ENCODE measurements at places on chromosomes 13 and 19.

- DNase-seq = peak; percentile 25
These were observed 904.8 kb upstream of the PCDH20 start for GRCh38 chr13:62320129-62321108.

- DNase-seq = no peak
These were observed 119.7 kb downstream of the ABCC4 start for GRCh38 chr13:95181586-95181985.

GRCh38 chr13:26976313-26976712, 195.3 kb downstream of the USP12 start:
- no peak for DNase-seq

DNA sequence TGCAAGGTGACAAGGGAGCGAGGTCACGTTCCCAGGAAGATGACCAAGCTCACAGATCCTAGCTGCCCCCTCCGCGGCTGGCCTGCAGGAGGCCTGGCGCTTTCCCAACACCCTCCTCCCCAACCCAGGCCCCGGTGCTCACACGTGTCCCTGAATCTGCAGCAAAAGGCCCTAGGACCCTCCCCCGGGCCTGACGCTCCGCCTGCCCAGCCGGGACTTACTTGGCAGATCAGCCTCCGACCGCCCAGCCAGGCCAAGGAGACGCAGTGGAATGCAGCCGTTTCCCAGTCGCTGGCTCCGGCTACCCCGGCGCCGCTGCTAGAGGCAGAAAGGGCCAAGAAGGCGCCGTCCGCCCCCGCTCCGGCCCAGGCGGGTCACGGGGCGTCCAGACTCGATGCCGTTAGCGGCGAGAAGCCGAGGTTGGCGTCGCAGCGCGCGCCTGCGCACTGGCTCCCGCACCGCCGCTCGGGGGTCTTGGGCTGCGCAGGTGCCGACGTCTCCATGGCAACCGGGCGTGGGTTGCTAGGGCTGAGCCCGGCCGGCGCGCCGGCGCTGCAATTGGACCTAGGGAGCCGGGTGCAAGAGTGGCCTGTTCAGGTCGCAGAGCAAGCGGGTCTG, at the start of gene PNMA8A:
Gene PNMA8A (minus strand): TSS at position 448 of the 618 bp plus-strand sequence. CDS start 528 bp downstream, outside the sequence.
- no peak for DNase-seq

- DNase-seq = no peak
These were observed 979 bp downstream of the AKAP8 start for GRCh38 chr19:15378534-15379082.

DNA sequence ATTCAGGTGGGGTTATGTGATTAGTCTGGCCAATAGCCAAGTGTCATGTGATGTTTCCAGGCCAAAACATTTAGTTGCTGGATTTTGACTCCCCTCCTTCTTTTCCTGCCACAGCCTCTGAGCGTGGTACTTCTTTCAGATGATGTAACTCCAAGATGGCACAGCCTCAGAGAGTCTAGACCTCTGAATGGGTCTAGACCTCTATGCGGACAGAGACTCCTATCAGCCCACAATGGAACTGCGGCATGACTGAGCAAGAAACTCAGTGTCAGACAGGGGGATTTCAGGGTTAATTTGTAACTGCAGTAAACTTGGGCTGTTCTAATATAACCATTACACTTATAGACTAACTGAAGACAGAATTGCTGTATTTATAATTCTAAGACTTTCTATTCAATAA, 42.6 kb upstream of the ZDHHC20 start:
- no peak for DNase-seq

GRCh38 chr19:48194041-48194843, 23.8 kb downstream of the ZSWIM9 start:
- no peak for DNase-seq

DNA sequence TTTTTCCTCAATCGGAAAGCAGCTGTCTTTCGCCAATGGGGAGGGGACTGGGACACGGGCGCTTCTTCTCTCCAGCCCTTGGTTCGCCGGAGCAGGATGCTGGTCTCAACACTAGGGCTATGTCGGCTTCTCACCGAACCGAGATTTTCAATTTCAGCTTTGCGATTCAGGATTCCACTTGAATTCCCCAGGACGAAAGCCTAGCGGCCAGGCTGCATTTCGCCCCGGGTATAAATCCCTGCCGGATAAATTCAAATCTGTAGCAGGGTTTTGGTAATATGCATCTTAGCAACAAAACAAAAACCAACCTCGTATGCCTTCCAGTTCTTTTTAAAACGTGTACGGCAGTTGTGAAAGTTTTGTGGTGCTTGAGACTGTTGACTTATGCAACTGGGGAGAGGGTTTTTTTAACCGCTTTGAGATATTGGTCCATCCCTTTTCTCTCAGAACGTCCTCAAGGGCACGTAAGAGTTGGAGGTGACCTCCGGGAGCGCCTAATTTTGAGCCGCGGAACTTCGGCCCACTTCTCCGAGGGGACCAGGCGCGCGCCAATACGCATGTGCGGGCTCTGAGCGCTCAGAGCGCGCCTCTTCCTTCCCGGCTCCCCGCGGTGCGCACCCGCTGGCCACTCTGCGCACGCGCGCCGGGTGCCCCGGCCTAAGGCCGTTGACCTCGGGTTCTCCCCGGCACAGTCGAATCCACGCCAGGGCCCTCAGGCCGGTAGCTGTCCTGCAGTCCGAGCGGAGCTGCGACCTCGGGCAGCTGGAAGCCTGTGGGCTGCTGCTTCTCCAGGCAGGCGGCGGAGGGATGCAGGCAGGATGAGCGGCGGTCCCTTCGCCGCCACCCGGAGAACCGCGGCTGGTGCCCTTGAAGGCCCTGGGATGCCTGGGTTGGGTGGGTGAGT, 7.6 kb downstream of the POU4F1 start:
- DNase-seq = no peak

- DNase-seq = no peak
These were observed 221.0 kb downstream of the EFNB2 start for GRCh38 chr13:106314417-106314816.

DNA sequence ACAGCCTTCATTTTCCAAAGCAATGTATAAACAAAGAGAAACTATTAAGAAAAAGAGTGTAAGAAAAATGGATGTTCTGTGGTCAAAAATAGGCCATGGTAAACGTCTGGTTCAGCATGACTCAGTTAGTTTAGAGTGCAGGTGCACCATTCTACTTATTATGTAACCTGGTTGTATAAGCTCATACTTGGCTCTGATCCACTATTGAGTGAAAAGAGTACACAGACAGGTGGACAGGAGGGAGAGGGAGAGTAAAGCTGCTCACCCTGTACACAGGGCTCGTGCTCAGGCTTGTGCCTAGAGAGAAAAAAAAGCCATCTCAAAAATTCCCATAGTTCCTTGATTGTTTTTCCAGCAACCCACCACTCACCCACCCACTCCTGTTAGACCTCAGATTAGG, 85.8 kb upstream of the ZNF91 start:
- DNase-seq = no peak

DNA sequence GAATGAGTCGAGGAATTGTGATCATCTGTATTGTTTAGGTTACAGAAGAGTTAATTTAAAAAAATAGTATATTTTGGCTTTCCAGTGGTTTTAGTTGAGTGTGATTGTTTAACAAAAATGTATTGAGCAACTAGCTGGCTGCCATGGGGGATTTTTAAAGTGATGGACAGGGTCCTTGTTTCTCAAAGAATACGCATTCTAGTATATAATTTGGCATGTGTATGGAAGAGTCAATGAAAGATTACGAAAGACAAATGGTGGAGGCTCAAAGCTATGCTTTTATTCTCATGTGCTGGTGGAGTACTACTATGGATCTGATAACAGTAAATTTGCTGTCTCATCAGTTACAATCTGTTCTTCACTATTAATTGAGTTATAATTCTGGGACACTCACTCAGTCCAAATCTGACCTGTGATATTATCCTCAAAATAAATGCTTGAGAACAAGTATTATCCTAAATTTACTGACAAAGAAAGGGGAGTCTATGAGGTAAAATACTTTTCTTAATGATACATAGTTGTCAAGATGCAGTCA, 240.0 kb downstream of the GPC6 start:
- DNase-seq = peak; percentile 65

DNA sequence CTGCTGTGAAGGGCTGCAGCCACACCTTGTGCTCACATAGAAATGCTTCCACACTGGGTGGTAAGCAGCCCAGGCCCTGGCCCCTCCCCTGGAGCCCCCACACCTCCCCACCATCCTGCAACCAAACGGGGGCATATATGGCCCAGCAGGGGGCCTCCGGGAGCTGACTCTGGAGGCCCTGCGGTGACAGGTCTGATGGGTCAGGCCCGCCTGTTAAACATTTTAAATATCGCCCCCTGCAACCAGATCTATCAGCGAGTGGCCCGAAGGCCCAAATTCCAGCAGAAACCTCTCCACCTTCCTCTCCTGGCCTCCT, 48.0 kb upstream of the KATNAL1 start:
- no peak for DNase-seq

DNA sequence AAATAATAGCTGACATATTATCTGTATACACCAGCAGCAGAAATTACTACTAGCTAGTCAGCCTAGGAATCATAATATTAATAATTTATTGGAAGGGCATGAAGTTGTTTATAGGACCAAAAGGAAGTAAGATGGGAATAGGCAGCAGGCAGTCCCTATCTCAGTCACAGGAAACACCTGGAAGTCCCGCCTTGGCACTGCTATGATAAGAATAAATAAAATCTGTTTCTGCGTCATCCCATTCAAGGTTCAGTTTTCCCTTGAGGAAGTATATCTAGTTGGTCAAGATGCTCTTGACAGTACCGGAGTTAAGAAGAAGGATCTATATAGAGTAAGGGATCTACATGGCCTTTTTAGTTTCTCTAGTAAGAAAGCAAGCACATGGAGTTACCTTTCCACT, 830.8 kb downstream of the DIAPH3 start:
- no peak for DNase-seq

DNA sequence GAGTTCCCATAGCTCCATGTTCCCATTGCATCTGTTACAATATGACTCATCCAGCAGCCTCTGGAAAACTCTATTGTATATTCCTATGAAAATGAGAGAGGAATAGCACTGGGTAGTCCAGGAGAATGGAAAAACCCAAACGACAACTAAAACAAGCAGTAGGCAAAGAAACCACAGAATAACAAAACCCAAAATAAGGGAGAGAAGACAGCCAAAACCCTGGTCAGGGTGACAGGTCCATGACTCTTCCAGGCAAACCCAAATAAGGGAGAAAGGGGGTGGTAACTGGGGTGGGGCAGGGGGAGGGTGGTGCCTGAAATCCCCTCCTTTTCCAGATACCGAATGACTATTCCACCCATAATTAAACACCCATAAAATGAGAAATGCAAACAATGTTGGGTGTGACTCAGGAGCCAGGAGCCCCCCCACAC, 4.0 kb upstream of the ZNF8 start:
- DNase-seq = no peak

GRCh38 chr13:23934520-23934919, 37.2 kb upstream of the C1QTNF9B start:
- DNase-seq = peak; percentile 51

GRCh38 chr13:37510441-37510840, 88.1 kb downstream of the POSTN start:
- DNase-seq = no peak

- no peak for DNase-seq
These were observed 10.1 kb downstream of the GRIN2D start for GRCh38 chr19:48403606-48404005.

DNA sequence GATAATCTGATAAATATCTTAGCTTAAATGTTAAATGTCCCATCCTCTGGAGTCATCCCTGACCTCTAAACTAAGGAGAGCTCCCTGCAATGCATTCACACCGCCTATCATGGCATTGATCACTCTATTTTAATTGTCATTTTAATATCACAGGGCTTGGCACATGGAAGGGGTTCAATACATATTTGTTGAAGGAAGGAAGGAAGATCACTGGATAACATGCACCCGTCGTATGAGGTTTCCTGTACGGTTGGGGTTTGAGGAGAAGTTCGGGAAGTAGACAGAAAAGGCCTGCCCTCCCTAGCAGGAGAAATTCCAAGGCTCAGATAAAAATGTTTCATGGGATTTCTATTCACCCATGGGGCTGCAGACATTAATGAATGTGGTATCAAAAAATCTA, 102.0 kb downstream of the MBNL2 start:
- no peak for DNase-seq

DNA sequence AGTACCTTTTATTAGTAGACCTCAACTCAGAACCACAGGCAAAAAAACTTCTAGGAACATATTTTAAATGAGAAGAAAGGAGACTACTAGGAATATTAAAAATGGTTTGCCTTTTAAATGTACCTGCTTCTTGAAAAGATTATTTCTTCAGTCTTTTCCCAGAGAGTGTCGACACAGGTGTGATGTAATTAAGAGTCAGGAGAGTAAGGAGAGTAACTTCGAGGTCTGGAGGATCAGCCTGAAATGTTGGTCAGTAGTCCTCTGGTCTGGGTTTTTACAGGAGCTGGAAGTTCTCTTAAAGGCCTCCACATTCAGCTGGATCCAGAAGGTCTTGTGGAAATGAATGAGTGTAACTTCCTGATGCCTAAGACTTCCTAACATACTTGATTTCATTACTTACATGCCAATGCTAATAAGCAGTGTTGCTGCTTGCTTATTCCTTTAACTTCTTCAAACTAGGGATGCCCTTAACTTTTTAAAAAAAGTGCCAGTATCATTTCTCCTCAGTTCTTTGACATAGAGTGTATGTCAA, at the start of gene KCTD4:
Gene KCTD4 (minus strand): TSS at position 345 of the 532 bp plus-strand sequence. CDS start 6,478 bp downstream, outside the sequence.
- no peak for DNase-seq

DNA sequence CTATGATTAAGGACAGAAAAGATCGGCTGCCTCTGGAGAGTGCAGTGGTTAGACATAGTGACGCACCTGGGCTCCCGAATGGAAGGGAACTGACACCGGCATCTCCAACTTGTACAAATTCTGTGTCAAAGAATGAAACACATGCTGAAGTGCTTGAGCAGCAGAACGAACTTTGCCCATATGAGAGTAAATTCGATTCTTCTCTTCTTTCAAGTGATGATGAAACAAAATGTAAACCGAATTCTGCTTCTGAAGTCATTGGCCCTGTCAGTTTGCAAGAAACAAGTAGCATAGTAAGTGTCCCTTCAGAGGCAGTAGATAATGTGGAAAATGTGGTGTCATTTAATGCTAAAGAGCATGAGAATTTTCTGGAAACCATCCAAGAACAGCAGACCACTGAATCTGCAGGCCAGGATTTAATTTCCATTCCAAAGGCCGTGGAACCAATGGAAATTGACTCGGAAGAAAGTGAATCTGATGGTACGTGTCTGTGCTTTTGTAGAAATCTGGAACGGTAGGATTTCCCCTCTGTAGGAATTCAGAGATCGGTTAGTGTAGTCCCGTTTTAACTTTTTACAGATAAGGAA, 16.9 kb downstream of the ERCC5 start:
- no peak for DNase-seq

DNA sequence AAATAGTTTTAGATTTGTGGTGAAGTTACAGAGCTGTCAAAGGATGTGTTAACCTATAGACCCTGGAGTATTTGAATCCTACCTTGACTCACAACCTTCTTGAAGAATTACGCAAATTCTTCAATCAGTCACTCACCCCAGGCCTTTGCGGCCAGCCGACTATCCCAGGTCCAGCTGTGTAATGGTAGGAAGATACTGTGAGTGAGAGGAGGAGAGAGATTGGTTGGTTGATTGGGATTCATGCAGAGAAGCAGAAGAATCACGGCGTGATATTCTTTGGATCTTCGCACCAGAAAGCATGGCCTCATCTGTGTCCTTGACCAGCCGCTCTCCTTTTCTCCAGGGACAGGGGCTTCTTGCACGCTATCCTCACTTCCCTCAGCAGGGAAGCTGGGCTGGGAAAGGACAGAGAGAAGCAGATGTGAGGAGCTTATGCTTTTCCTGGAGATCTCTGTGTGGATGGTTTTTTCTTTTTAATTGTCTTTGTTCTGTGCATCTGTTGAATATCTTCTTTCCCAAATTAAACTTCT, 249.1 kb downstream of the GGACT start:
- no peak for DNase-seq
